Amniotic epithelial cell (primary cell): ENCODE measurements at places on chromosomes 7 and 10.

- no peak for DNase-seq
These were observed 405.0 kb downstream of the ADRA2A start for GRCh38 chr10:111481866-111482265.

DNA sequence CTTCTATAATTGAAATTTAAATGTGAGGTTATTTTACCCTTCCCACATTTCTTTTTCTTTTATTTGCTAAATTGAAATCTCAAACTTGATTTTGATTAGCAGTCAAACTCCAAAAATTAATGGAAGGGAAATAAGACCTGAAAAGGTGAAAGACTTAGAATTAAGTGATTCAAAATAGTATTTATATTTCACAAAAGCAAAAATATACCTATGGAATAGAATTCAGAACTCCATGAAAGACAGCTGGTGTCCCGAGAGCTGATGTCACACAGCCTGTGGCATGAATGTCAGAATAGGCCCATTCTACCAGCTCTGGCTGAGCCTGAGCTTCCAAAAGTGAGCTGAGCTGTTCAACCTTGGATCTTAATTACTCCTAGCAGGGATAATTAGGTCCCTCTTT is at the start of gene FAM24A:
Gene FAM24A, plus strand, starts transcription at position 301 of the 400 bp plus-strand sequence. CDS start 1,025 bp downstream, outside the sequence.
- DNase-seq, result no peak

DNA sequence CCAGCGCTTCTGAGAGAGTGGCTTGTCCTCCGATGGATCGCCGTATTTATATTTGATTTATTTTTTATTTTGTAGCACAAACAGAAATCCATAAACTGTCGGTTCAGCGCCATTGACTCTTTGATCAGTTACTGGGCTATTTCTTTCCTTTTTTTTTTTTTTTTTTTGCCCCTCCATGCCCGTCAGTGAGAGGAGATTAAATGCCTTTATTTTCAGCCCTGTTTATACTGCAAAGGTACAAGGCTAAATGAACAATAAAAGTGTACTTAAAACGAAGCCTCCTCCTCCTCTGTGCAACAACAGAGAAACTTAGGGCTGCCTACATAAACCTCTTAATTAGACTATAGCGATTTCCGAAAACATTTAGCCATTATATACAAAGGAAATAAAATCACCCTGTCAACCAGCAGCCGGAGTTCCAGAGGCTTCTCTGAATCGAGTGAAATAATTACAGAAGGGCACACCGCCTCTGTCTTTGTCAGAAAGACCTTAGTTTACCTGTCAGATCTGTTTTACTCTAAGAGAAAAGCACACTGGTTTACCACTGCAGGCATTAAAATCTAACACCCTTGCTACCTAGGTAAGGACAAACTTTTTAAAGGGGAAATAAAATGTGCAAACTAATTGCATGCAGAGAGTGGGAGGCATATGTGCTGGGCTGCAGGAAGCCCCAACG is 3.5 kb downstream of the EBF3 start:
- no peak for DNase-seq

GRCh38 chr7:1151156-1151555 is 8.8 kb downstream of the ZFAND2A start:
- no peak for DNase-seq

DNA sequence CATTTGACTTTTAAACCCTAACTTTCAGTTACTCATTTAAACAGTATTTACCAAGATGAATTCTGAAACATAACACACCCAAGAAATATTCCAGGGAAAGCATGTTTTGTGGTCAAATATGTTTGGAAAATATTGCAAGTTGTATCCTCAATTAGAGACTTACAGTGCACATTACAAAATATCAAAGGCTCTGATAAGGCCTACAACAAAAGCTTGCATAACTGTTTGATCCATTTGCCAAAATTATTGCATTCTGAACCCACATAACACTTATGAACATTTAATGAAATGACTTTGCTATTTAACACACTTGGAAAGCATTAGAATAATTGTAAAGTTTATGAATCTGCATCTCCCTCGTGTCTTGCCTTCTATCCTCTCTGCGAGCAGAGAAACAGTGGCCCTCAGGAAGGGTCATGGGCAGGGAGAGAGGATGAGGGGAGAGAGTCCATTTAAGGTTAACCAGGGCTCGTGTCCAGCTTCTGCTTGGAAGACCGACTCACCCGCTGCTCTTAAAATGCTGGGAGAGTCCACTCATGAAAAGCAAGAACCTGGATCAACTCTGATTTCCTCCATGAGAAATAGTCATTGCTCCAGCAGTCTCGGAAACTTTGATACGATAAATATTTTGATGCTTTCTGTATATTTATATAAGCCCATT is 408.2 kb upstream of the ZMIZ1 start:
- no peak for DNase-seq

GRCh38 chr7:92670204-92670851 is 80.1 kb upstream of the FAM133B start:
- DNase-seq, result no peak

GRCh38 chr10:100528123-100528886 is 1.4 kb downstream of the NDUFB8 start:
- DNase-seq, result no peak

DNA sequence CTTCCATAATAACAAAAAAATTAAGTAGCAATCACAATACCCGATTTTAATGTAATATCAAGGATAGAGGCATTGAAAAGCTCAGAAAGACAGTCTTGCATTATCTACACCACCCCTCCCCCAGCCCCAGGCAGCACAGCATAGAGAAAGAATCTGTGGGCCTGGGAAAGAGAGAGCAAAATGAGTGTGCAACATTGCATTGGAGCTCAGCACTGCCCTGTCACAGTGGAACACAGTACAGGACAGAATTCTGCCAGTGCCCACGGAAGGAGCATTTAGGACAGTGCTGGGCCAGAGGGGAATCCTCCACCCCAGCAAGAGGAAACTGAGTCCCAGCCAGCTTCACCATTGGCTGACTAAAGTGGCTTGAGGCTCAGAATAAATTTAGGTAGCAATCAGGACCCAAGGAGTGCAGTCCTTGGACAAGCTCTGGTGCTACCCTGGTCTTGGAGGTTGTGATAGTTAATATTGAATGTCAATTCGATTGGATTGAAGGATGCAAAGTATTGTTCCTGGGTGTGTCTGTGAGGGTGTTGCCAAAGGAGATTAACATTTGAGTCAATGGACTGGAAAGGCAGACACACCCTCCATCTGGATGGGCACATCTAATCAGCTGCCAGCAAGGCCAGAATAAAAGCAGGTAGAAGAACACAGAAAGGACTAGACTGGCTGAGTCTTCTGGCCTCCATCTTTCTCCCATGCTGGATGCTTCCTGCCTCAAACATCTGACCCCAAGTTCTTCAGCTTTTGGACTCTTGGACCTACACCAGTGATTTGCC is 234.4 kb downstream of the ANK3 start:
- DNase-seq, result no peak

DNA sequence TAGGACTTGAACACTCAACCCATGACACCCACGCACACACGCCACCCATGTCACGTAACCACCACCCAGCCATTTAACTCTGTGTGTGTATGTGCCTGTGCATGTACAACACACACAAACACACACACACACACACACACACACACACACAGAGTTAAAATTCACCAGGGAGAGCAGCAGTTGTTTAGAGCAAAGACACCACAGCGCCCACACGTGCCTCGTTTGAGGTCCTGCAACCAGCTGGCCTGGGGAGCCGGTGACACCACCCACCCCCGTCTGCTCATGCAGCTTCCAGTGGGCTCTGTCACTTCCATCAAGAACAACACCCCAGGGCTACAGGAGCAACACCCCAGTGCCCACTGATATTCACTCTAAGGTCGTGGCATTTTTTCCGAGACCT is 97.4 kb downstream of the ELFN1 start:
- DNase-seq, result no peak

- no peak for DNase-seq
These were observed 263.4 kb downstream of the LRMDA start for GRCh38 chr10:75694790-75695189.

DNA sequence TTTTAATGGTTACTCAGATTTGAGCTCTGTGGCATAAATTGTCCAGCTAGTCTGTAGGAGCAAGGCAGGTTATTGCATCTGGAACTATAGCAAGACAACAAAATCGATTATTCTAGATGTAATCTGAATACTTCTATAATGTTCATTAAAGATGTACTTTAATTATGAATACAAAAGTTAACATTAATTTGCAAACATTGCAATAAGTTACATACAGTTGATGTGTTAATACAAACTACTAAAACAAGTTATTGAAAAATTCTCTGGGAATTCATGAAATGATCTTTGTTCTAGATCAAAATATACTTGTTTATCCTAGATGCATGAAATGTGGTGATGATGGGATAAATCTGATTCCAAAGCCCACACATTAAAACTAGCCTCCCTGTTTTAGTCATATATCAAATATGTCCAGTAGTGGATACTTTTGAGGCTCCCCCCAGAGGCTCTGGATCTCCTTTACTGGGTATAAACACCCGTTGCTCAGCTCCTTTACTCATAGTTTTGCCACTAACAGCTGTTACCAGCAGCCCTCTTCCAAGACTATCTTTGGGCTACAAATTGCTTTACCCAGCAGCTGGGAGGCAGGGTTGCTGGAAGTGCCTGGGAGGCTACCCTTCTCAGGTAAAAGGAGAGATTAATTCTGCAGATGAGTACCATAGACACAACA is 78.1 kb downstream of the ARL4A start:
- DNase-seq, result no peak

GRCh38 chr10:121648059-121648458 is 49.8 kb upstream of the FGFR2 start:
- no peak for DNase-seq

DNA sequence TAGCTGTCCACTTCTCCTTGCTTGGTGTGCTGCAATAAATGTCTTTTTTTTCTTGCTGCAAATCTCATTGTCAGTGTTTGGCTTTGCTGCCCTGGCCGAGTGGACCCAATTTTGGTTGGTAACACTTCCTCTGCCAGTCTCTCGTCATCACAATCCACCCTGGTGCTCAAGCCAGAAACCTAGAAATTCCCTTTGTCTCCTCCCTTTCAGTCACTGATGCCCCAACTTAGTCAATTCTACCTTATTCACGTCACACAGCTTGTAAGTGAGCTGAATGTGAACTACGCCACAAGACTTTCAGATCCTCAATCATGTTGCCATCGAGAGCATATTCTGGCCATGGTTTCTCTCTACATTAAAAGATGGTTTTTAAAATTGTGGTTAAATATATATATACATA is 13.0 kb upstream of the FRA10AC1 start:
- DNase-seq, result no peak

- no peak for DNase-seq
These were observed 127.9 kb downstream of the LHPP start for GRCh38 chr10:124589491-124590041.

DNA sequence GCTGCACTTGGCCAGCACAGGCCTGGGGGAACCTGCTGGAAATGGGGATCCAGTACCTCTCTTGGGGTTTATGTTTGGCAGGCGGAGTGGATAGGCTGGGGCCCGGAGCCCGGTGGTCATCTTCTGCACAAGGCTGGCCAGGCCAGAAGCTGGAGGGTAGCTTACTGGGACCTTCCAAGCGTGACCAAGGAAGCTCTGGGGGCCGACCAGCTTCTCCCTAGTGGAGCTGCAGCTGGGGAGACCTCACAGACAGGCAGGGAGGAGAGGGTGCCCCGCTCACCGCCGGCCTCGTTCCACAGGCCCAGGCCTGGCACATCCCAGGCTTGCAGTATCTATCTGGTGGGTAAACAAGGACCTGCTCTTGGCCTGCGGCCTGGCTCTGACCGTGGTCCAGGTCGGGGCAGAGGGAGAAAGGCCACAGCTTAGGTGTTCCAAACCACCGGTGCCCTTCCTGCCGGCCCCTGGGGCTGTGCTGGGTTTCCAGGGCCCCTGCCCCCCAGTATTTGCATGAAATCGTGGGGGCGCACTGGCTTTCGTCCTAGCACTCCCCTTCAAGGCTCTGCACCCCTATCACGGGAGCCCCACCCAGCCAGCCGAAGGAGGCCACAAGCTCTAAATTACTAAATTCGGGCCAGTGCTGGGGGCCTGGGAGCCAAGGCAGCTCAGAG is 1.5 kb upstream of the ELFN1 start:
- no peak for DNase-seq

DNA sequence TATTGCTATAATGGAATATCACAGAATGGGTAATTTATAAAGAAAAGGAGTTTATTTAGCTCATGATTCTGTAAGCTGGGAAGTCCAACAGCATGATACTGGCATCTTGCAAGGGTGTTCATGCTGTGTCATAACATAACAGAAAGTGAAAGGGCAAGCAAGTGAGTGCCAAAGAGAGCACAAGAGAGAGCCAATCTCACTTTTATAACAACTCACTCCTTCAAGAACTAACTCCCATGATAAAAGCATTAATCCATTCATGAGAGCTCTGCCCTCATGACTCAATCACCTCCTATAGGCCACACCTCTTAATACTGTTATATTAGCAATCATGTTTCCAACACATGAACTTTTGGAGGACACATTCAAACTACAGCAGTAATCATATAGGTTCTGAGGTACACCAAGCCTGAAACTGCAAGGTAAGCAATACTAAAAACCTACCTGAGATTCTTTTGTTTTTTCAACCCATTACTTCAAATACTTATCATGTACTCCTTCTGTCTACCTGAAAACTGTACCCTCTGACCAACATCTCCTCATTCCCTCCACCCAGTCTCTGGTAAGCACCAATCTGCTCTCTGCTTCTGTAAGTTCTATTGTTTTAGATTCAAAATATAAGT is 219.7 kb downstream of the MTERF1 start:
- no peak for DNase-seq

GRCh38 chr10:130923596-130923995 is 387.9 kb downstream of the TCERG1L start:
- no peak for DNase-seq

DNA sequence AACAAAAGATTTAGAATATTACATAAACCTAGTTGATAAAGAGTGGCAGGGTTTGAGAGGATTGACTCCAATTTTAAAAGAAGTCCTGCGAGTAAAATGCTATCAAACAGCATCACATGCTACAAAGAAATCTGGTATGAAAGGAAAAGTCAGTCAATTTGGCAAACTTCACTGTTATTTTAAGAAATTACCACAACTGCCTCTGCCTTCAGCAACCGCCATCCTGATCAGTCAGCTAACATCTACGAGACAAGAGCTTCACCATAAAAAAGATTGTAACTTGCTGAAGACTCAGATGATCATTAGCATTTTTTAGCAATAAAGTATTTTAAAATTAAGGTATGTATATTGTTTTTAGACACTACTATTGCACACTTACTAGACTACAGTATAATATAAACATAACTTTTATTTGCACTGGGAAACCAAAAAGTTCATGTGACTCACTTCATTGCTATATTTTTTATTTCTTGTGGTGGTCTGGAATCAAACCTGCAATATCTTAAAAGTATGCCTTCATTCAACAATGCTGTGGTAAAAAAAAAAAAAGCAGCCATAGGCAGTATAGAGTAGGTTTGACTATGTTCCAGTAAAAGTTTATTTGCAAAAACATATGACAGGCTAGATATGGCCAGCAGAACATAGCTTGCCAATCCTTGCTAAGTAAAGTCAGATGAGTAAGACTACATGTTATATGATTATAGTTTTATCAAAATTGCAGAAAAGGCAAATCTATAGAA is 74.4 kb downstream of the GLCCI1 start:
- DNase-seq, result no peak
